Activated CD8-positive, alpha-beta memory T cell treated with anti-CD3 and anti-CD28 coated beads, Interleukin-2, amount 50 U/mL, for 48 hours (primary cell): ENCODE measurements at places on chromosomes 2 and 18.

DNA sequence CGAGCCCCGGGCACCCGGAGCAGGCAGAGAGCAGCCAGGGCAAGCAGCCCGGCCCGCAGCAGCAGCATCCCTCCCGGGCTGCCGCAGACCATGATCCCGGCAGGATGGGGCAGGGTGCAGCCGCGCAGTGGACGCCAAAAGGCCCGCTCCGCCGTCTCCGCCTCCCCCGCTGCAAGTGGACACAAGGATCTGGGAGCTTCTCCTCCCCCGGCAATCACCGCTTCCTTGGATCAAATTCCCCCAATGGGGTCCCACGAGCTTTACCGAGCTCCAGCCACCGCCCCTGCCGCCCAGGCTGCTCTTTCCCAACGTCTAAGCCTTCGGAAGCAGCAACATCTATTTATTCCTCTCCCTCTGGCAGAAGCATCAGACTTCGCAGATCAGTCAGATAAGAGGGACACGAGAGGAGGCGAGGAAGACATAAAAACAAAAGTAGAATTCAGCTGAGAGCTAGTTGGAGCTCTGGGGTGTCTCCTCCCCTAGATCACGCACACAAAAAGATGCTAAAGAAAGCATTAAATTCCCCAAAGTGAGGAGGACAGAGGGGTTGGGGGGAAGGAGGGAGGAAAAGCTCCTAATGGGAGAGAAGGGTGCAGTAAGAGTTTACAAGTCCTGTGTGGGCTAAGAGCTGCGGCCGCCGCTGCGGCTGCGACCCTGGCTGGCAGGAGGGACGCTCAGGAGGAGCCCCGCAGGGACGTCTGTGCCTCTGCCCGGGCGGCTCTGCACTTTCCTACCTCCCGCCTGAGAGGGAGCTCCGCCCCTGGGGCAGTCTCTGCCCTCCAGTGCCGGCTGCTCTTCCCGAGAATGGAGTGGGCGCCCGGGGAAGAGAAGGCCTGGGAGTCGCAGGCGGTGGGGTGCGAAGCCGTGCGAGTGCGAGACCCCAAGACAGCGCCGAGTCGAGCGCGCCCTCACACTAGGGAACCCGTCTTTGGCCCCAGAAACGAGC is at the start of gene FRZB:
FRZB (minus strand) TSS at position 177 of the 946 bp plus-strand sequence; CDS start at position 92, 85 bp downstream.
- peak; percentile 48 for DNase-seq

GRCh38 chr2:128442053-128442751 is 123.5 kb upstream of the HS6ST1 start:
- DNase-seq = peak; percentile 28

DNA sequence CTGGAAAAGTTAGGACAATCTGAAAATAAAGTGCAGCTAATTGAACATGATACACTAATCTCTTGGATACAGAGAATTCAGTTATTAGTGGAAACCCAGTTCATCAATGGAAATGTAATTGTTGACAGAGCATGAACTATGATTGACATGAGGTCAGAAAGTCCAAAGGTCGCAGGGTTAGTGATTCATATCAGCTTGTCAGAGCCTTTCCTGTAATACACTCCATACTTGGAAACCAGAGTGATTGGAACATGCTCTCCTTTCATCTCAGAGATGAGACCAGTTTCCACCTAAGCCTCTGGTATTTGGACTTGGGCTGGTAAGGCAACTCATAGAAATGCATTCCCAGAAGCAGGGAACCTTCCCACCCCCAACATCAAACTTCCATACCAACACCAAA is 8.5 kb upstream of the NCKAP5 start:
- no peak for DNase-seq

DNA sequence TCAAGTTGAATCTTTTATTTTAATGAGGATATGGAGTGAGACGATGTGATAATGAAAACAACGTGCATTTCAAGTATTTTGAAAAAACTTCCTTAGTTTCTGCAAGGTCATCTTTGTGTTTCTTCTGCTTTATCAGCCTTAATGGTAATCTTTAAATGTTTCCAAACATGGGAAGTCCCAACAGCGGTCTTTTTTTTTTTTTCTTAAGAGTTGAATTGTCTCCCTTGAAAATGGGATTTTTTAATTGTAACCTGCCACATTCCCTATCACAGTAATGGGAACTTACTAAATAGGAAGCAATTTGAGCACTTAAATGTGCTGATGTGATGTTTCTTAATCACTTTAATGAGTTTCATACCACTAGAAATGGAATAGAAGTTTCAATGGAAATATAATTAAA is 45.8 kb downstream of the ATIC start:
- DNase-seq = no peak

- no peak for DNase-seq
Observed at GRCh38 chr2:199760574-199760973, 90.4 kb downstream of the FTCDNL1 start.

DNA sequence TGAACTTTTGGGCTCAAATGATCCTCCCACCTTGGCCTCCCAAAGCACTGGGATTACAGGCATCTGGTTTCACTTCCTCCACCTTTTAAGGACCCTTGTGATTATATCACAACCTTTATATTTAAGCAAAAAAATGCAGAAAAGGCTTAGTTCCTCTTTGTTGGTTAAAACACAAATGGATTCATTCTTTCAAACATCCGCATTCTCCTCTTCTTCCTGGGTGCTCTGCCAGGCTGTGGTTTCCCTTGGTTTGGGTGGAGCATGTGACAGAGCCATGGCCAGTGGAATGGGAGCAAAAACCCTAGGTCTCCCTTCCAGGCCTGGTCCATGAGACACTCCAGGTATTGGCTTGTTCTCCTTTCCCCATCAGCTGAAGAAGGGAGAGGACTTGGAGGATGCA is 9.9 kb upstream of the SLC66A3 start:
- DNase-seq = no peak

DNA sequence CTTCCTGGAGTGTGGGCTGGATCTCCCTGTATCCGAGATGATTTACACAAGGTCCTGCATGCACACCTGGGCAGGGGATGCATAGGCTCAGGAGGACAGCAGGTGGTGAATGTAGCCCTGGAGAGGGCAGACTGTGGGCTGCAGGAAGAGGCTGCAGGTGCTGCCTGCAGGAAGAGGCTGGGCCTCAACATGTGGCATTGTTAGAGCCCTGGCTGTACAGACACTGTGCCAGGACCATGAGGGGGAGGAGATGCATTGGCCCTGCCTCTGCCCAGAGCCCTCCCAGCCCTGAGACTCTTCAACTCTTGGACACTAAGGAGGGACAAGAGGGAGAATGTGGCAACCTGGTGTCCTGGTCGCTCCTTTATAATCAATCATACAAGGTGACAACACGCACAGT is 392.8 kb downstream of the TNS1 start:
- DNase-seq = no peak

DNA sequence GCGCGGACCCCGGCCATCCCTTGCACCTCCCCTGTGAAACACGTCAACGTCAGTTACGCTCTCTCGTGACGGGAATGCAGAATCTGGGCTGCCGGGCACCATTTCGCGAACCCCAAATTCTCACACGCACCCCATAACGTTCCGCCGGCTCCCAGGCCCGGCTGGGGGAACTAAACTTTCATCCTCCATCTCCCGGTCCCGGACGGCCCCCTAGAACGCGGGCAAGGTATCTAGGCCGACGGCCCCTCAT is 544 bp downstream of the DNAJC27 start:
- no peak for DNase-seq

- no peak for DNase-seq
Observed at GRCh38 chr18:48711651-48712486, 173.0 kb downstream of the CTIF start.

- DNase-seq = no peak
Observed at GRCh38 chr2:237480988-237481525, 6.0 kb upstream of the MLPH start.

GRCh38 chr18:75323821-75324585 is 103.5 kb downstream of the SMIM21 start:
- no peak for DNase-seq

DNA sequence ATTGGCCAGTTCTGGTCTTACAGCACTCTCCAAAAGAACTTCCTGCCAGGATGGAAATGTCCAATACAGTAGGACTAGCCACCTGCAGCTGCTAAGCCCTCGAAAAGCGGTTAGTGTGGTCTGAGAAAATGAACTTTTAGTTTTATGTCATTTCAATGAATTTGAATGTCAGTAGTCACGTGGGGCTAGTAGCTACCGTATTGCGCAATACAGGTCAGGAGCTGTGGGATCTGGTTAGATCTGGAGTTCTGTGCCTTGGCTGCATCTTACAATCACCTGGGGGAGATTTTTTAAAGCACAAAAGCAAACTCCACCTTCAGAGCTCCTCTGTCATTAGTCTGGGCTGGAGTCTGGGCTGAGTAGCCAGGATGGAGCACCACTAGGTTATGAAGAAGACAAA is 35.9 kb downstream of the C1QL2 start:
- no peak for DNase-seq
